Putamen (tissue), 1 donor: ENCODE measurements at places on chromosomes 11 and 22.

- DNase-seq = no peak
These were observed 14.3 kb downstream of the NPTXR start for GRCh38 chr22:38829485-38829884.

- peak; percentile 86 for DNase-seq
These were observed at the start of gene MAP4K2 for GRCh38 chr11:64803158-64803845. MAP4K2 (minus strand) TSS chr11:64803214; CDS start chr11:64803149, 65 bp downstream.

- DNase-seq = no peak
These were observed 960 bp downstream of the TSSC4 start for GRCh38 chr11:2401436-2401984.

DNA sequence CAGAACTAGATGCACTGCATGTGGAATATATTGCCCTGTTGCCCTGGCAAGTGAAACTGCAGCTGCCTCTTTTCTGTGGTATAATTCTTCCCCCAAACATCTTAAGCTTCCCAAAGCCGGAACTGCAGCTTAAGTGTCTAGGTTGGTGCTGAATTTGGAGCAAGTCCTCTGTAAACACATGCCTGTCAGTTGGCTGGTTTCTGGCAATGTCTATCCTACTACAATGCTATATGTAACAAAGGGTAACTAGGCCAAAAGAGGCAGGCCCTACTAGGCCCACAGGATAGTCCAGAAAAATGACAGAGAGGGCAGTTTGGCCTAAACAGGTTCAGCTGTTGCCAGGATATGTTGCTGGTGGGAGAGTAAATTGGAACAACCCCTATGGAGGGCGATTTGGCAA, 27.9 kb downstream of the ASCC2 start:
- no peak for DNase-seq

DNA sequence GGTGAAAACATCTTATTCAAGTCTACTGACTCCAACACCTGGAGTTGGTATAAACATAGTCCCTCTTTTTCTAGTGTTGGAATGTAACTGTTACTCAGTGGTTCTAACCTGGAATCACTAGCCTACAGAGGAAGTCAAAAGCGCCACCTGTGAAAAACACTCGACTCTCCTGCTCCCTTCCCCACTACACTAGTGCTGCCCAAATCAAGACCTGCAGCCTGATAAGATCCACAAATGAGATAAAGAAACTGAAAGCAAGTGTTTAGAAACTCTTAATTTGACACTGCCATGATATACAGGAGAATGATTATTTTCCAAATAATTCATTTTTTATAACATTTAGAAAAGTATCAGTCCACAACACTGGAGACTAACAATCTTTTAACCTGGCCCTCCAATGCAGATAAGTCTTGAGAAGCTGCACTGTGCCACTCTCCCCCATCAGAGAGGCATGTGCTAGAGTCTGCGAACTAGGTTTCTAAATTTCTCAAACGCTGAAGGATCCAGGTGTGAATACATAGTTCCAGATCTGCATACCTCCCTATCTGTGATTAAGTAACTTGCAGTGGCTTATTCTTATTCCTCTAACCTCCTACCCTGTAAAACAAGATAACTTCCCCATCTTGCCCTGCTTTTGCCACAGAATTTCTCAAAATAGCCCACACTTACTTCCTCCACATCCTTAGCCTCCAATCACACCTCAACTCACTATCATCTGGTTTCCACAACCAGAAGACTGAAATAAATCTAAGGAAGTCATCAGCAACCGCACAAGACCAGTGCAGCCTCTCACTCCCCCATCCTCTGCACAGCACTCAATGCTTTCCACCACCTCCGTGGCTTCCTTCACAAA, 88.1 kb downstream of the RRAS2 start:
- DNase-seq = peak; percentile 58

GRCh38 chr11:3232956-3233355, 739 bp upstream of the MRGPRE start:
- DNase-seq = no peak

GRCh38 chr22:40553014-40553554, 83.4 kb downstream of the MRTFA start:
- no peak for DNase-seq

DNA sequence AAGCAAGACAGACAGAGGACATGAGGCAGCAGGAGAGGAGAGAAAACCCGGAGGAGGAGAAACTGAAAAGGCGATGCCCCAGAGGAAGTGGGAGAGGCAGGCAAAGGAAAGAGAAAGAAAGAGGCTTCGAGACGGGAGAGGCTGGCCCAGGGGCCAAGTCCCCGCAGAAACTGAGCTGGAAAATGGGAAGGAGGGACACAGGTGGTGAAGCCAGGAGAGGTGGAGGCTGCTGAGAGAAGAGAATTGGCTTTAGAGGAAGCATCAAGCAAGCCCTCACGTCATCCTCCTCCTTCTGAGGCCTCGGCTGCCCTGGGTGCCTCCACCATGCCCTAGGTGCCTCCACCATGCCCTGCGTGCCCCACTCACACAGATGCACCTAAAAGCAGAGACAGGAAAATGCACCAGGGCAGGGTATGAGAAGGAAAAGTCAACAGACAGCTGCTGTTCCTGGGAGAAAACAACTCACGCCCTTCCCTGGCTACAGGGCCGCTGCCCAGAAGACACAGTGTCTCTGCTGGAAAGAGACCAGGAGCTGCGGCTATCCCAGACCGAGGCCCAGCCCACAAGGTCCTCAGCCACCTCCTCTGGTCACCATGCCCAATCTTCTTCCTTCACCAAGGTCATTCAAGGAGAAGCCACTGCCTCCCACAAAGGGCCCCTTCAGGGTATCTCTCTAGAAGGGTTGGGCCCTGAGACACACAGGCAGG, 14.3 kb downstream of the FXYD6 start:
- no peak for DNase-seq
